Activated T-helper 1 cell treated with Interleukin-2 at 50 U/mL for 16 hours (primary cell): ENCODE measurements at places on chromosomes 6 and 20.

GRCh38 chr20:51695574-51696303 lies 72.5 kb downstream of the ATP9A start:
- DNase-seq, result no peak

- DNase-seq, result no peak
Observed at GRCh38 chr20:37327748-37328147, 18.2 kb upstream of the SRC start.

DNA sequence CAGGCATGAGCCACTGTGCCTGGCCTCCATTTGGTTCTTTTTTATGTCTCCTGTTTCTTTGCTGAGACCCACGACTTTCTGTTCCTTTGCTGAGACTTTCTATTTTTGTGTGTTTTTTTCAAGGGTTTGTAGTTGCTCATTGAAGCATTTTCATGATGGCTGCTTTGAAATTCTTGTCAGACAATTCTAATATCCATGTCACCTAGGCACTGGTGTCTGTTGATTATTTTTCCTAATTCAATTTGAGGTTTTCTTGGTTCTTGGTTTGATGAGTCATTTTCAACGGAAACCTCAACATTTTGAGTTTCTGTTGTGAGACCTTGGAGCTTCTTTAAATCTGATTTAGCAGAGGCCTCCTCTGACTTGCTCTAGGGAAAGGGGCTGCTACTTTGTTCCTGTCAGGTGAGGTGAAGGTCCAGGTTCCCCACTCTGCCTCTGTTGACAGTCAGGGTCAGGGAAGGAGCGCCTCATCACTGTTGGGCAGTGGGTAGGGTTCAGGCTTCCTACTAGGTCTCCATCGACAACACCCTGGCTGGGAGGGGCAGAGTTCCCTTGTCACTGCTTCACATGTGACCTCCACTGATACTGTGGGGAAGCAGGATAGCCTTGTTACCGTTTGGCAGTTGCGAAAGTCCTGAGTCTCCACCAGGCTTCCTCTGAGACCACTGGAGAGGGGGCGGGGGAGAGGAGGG lies 67.2 kb upstream of the RNF24 start:
- peak; percentile 13 for DNase-seq

DNA sequence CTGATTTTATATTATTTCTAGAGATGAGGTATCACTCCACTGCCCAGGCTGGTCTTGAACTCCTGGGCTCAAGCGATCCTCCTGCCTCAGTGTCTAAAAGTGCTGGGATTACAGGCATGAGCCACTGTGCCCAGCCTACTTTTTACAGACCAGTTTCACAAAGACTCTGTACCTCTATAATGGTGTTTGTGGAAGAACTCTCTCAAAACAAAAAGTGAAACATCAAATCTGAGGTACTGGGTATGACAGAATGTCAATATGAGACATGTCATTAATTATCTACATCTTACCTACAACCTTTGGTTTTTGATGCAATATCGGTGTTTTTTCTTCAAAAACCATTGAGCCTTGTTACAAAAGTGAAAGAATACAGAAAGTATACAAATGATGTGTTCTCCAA lies 49.4 kb upstream of the MCM9 start:
- no peak for DNase-seq

- DNase-seq, result no peak
Observed at GRCh38 chr20:6888736-6889395, 121.4 kb downstream of the BMP2 start.

DNA sequence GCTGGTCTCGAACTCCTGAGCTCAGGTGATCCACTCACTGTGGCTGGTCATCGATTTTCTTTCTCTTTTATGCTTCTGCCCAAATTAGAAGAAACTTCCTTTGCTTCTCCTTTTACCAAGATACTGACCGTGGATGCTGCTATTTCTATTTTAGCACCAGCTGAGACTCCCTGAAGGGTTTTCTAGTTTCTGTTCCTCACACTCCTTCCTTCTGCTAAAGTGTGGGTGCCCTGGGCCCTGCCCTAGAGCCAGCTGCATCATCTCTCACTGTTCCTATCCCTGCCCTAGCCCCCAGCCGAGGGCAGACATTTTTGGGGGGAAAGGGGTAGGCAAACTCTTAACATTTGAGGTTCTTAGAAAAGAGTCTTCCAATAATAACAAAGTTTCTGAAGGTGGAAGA lies 6.3 kb downstream of the SMOC2 start:
- no peak for DNase-seq

DNA sequence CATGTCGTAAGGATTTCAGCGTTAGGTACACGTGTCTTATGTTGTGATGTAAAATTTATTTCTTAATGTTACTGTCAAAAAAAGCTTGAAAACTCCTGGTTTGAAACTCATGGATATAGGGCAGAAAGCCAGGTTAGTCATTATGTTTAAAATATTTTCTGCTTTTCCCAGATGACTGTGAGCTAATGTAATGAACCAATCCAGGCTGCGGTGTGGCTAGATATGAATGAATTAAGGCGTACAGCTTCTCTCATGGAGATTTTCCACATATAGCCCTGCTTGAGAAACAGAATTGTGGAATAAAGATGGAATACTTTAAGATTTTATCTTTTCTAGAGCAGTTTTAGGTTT lies 80.3 kb upstream of the STMND1 start:
- DNase-seq, result no peak

- no peak for DNase-seq
Observed at GRCh38 chr6:94501516-94501915, 1075.8 kb upstream of the MANEA start.

DNA sequence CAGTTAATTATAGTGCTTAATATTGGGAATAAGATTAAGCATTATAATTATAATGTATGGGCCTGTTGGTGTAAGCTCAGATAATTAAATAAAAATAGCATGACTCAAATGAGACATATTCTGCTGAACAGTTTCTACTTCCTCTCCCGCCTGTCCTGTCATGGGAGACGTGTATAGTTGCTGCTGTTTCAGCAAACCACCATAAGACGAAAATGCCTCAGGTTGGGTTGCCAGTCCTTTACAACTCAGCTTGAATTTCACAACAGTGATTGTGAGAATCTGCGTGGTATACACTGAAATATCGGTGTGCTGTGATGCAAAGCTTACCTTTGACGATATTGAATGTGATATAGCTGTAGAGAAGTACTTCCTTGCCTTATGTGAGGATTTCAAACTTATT lies 99.5 kb downstream of the POPDC3 start:
- no peak for DNase-seq

DNA sequence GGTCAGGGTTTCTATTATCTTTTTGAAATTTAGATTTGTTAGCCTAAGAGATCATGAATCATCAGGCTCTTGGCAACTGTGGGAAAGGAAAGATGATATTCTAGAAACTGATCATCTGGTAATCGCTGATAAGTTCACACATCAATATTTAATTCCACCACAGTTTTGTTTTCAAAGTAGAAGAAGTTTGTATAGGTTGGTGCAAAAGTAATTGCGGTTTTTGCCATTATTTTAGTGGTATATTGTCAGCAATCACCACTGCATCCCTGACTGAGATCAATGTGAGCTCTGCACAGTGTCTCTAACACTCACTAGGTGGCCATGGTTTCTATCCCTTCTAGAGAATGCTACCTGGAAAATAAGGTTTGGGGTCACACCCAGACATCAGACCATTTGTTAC lies 17.0 kb upstream of the PXDC1 start:
- DNase-seq, result no peak
